ENCODE measurements at places on chromosomes 12 and 14.

- no peak for DNase-seq
Measured at GRCh38 chr12:4431866-4432265, 13.7 kb downstream of the FGF6 start.

DNA sequence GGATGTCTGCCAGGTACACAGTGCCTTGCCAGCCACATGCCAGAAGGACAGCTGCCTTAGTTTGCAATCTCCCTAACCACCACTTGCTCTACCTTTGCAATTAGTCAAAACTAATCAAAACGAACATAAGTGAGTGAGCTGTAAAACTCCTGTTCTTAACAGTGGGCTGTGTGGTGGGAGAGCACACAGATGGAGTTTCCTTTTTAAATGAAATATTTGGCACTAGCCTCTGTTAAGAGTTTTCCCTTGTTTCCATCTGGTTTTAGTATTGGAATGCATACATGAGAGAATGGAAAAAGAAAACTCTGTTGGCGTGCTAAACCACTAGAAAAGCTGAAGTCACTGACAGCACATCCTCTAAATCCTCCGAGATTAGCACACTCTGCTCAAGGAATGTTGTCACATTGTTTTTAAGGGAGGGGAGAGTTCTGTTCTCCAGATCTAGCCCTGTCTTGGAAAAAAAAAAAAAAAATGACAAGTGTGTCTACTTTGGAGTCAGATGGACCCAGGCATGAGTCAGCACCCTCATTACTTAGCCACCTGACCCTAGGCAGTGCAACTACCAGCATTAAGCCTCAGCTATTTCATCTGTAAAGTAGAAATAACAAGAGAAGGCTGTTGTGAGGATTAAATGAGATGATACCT lies 83.9 kb downstream of the STXBP6 start:
- DNase-seq = no peak

DNA sequence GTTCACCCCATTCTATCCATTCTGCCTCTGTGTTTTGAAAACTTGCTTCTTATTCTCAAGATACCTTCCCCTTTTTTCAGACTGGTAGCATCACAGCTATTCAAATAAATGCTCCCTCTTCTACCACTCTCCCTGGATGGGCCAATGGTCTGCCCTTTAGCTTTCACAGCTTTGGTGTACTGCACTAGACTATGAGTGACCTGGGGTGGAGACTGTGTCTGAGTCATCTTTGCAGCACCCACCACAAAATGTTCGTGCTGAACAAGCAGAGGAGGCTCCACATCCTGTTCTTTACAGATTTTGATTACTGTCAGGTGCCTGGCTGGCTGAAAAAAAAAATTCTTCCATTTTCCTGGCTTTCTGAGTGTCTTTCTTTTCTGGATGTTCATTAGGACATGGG lies 1104.1 kb upstream of the TMEM132C start:
- no peak for DNase-seq

GRCh38 chr14:90489916-90490719 lies 93.3 kb downstream of the CALM1 start:
- no peak for DNase-seq

- no peak for DNase-seq
Measured at GRCh38 chr12:89951694-89952060, 243.0 kb upstream of the ATP2B1 start.

DNA sequence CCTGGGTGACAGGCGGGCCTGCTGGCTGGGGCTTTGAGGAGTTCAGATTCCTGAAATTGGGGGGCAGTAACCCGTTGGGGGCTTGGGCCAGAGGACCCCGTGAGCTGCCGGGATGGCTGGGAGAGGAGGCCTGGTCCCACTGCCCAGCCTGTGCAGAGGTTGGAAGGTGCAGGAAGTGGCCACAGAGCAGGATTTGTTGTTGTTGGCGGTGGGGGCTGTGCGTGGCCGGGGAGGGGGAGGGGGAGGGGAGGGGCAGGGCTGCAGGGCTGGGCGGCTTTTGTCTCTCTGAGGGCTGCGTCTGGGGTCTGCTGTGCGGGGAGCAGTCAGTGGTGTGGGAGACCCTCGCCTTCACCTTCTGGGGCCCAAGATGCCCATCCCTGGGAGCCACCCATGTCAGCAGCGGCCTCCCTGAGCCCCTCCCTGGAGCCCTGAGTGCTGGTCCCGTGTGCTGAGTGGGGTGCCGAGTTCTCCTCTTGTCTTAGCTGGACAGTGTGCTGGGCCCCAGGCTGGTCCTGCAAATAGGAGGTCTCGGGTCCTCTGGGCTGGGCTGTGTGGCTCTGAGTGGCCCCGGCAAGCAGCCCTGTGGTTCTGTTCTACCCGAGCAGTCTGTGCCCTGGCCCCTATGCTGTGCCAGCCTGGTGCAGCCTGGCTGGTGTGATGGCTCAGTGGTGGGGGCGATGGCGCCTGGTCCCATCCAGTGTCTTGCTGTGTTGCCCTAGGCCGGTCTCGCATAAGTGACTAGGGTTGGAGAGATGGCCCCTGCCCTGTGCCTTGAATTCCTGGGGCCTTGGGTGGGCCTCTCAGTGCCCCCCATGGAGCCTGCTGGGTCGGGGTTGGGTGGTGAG lies 10.3 kb downstream of the KIF26A start:
- no peak for DNase-seq

DNA sequence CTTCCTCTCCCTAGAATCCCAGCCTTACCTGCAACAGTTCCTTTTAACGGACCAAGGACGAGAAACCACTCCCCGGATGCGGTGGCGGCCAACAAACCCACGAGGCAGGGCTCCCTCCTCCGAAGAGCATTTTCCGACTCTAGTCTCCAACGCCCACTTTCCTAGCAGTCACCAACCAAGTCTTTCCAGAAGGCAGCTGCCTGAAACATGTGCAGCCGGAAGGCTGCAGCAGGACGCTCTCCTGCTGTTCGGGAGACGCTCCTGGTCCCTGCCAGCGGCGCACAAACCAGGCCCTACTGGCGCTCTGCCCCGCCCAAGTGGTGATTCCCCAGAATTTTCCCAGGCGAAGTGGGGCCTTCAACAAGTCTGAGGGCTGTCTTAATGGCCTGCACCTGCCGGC lies 21.1 kb upstream of the ADAM20 start:
- DNase-seq = no peak

- no peak for DNase-seq
Measured at GRCh38 chr14:89641495-89642175, 224.6 kb upstream of the FOXN3 start.

DNA sequence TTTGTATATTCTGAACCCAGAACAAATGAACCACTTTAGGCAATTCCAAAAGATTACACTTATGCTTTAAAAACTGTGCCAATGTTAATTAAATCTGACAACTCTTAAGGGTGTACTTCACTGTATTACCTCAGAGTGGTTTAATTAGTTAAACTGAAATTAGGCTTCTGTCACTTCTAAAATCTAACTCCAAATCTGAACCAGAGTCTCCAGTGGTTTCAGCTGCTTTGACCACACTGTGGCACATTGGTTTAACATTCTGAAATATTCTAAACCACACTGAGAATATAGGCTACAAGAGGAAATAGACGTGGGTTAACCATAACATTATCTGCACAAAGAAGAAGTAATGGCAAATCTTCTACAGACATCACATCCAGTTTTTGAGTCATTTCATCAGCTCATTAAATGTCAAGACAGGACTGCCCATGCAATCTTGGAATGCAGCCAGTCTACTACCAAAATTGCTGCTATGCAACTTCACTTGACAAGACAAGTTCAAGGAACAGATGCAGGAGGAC lies 94.8 kb downstream of the LRP6 start:
- no peak for DNase-seq

DNA sequence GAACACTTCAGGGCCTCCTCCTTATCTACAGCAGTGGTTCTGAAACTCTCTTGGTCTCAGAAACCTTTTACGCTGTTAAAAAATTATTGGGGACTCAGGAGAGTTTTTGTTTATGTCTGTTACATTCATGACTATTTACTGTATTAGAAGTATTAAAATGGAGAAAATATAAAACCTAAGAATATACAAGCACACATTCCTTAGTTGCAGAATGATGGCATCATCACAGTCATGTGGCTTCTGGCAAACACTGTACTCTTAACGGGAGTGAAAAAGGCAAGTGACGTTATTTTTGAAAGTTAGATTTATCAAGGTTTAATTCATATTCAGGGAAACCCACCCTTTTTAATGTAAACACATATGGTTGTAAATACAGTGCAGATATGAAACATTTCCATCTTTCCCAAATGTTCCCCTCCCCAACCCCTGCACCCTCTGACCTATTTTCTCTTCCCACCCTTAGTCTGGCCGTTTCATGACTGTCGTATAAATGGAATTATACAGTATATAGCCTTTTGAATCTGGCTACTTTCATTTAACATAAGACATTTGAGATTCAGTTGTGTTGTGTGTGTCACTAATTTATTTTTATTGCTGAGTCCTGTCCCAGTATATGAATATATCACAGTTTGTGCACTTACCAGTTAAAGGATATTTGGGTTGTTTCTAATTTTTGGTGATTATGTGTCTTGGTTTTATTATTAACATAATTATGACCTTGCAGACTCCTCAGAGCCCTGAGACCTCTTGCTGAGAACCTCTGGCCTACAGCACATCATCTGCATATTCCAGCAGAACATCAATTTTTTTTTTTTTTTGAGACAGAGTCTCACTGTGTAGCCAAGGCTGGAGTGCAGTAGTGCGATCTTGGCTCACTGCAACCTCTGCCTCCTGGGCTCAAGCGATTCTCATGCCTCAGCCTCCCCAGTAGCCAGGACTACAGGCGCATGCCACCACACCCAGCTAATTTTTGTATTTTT lies 457.0 kb downstream of the PCNX1 start:
- DNase-seq = no peak

DNA sequence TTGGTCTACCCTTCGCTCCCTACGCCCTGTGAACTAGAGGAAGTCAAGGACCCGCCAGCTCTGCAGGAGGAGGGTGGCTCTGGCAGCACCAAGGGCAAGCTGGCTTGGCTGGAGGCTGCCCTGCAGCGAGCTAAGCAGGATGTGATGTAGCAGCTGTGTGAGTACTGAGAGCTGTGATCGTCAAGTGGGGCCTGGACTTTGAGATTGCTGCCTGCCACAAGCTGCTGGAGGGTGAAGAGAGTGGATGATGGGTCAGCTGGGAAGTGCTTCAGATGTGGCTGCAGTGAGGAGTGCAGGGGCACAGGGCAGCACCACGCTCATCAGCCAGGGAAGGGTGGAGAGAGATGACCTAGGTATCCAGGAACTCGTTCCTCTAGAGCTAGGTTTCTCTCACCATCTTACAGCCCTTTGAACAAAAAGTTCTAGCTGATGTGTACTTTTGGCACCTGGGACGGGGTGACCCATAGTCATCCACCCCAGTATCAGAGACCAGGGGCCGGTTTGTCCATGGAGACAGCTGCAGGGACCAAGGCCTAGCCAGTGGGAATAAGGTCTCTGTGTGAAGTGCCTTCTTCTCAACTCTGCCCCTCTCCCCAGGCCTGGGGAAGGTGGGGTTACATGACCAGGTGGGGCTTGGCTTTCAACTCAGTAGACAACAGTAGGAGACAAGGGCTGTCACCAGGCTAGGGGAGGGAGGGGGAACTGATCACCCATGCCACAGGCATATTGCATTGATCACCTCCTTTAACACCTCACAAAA lies 3.2 kb downstream of the KRT86 start:
- no peak for DNase-seq

GRCh38 chr14:82850576-82850975 lies 1316.9 kb upstream of the SEL1L start:
- DNase-seq = no peak

DNA sequence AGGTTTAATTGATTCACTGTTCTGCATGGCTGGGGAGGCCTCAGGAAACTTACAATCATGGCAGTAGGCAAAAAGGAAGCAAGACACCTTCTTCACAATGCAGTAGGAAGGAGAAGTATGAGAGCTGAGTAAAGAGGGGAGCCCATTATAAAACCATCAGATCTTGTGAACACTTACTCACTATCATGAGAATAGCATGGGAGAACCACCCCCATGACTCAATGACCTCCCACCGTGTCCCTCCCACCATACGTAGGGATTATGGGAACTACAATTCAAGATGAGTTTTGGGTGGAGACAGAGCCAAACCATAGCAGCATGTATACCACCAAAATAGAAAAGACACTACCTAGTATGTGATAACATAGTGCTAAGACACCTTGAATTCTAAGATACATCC lies 2.9 kb upstream of the HMGA2 start:
- DNase-seq = no peak

All from D721Med (cell line).